ENCODE measurements at places on chromosomes 11 and 22. TPM values are rescaled to one million over a fixed set of nuclear protein-coding genes. Genes with fewer than 3 reads are reported as not detected.

FADS3 gene
- total RNA-seq, result 34.5 TPM

LMO1 gene
- 20.8 TPM for total RNA-seq

KCNJ11 gene
- total RNA-seq, result 5.2 TPM

AGBL2 gene
- 4.2 TPM for total RNA-seq

VSIG2 gene
- 0.55 TPM for total RNA-seq
